Left lobe of liver (tissue), 2 donors: ENCODE measurements at places on chromosomes 5 and 9.

DNA sequence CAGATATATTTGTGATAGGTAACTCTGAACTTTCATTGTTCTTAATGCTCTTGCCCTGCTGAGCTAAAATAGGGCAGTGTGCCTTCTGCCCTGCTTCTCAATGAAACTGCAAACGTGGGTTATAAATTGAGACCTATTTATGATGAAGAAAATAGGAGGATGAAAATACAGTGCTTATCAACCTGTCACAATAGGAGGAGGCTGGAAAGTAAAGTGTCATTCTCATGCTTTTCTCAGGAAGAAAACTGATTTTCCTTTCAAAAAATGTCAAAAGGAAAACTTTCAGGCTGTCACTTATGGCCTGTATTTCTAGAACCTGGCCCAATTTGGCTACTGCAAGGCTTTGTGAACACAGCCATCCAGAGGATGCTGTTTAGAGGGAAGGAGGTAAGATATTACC, 130.3 kb upstream of the TUSC1 start:
- DNase-seq, result no peak

DNA sequence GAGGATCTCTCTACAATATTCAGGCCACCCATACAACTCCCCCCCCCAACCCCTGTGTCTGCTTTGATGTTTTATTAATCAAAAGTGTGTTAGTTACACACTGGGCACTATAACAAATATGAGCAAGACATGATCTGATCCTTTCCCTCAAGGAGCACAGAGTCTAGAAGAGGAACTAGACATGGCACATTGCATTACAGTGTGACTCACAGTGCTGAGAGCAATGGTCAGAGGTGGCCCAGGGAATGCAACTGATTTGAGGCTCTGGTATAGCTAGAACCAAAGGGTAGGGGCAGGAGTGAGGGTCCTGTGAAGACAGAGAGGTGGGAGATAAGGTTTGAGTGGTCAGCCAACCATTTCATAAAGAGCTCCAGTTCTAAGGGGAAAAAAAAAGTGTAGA, 539.2 kb downstream of the ACTL7B start:
- no peak for DNase-seq

DNA sequence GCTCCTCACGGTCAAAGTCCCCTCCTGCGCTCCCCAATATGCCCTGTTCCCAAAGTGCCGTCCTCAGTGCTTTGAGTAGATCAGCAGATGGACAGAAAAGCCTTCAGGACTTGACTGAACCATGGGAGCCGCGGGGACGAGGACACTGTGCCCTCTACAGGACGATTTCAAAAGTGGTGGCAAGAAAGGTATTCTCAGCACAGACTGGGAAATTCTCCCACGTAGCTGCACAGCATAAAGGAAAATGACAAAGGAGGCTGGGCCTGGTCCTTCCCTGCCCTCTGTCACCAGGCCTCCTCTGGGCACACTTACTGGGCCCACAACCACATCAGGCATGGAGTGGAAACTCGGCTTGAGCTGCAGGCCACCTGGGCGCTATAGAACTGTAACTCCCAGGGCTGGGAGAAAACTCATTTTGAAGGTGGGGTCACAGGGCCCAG, 16.7 kb upstream of the MTMR12 start:
- DNase-seq, result peak; percentile 68

DNA sequence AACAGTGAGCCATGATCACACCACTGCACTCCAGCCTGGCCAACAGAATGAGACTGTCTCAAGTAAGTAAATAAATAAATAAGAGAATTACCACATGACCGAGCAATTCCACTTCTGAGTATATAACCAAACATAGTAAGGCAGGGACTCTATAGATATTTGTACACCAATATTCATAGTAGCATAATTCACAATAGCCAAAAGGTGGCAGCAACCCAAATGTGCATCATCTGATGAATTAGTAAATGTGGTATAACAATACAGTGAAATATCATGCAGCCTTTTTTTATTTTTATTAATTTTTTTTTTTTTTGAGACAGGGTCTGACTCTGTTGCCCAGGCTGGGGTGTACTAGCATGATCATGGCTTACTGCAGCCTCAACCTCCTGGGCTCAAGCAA, 33.1 kb downstream of the ALDH7A1 start:
- DNase-seq, result no peak

DNA sequence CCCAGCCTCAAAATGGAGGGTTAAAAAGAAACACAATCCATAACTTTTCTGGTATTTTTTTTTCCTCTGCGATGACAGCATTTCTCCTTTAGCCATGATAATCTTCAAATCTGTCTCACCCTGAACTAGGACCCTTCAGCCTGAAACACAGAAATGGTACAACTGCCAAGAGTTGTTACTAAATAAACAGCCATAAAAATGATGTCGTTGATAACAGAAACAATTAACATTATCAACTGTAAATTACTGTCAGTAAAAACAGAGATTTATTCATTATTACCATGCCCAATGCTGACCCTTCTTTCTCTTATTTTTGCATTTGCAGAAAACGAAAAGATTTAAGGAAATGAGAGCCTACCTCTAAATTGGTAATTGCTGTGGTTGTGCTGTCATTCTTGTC, 19.4 kb upstream of the MIER3 start:
- no peak for DNase-seq

GRCh38 chr9:95157481-95158151, 159.9 kb downstream of the FANCC start:
- DNase-seq, result no peak

DNA sequence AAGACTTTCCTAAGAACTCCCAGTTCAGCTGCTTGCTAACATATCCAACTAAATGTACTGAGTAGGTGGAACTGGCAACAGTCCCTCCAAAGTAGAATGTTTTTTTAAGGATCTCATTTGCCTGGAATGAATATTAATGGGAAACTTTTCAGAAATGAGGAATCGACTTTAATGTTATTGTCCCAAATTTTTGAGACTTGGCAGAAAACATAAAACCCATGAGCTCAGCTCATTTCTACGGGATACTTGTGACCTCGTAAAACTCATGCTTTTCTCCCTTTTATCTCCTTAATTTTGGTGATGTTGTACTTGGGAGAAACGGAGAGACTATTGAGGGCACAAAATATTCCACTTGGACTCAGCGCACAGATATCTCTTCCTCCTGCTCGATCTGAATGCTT, 296.8 kb downstream of the EBF1 start:
- DNase-seq, result no peak

DNA sequence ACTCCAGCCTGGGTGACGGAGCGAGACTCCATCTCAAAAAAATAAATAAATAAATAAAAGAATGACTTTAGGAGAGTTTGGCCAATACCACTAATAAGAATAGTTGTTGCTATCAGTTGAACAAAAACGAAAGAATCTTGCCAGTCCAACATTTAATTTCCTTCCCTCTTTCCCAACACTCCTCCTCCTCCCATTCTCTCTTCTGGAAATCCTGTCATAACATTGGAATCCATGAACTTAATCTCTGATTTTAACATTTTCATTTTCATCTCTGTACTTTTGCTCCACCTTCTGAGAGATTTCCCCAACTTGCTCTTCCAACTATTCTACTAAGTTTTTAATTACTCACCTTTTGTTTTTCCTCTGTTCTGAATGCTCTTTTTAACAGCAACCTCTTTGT, 42.8 kb upstream of the CDK20 start:
- no peak for DNase-seq

DNA sequence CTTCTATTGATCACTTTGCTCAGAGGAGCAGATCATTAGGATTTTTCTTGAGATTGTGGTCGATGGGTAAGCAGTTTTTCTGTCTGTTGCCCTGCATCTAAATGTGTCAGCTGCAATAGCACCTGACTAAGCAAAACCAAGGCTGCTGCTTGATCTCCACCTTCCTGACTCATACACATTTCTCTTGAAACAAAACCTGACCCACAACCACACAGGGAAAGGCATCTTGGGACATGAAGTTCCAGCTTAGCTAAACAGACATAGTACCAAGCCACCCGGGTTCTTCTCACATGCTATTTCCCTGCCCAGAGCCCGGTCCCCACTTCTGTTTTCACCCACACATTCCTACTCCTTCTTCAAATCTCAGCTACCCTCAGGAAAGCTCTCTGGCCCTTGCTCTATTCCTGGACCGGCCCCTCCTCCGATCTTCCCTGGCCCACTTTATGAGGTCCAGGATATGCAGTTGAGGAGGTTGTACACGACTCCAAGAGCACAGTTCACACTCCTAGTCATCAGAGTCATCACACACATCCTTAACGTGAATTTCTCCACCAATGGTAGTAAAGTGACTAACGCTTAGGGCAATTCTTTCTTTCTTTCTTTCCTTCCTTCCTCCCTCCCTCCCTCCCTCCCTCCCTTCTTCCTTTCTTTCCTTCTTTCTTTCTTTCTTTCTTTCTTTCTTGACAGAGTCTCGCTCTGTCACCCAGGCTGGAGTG, 16.0 kb upstream of the ZBTB43 start:
- peak; percentile 15 for DNase-seq

GRCh38 chr9:136411378-136411777, 920 bp downstream of the PMPCA start:
- no peak for DNase-seq

- no peak for DNase-seq
Observed at GRCh38 chr9:80957801-80958200, 731.5 kb downstream of the TLE1 start.

- DNase-seq, result no peak
Observed at GRCh38 chr9:109781541-109782197, 1.7 kb downstream of the PALM2AKAP2 start.

- DNase-seq, result no peak
Observed at GRCh38 chr5:126938466-126938865, 91.9 kb downstream of the MARCHF3 start.
